ENCODE measurements at places on chromosomes 5 and 9.

GRCh38 chr9:131391020-131391419, 2.9 kb upstream of the PRRC2B start:
- DNase-seq = no peak

- DNase-seq = no peak
Measured at GRCh38 chr9:93166699-93167098, 17.2 kb upstream of the WNK2 start.

GRCh38 chr5:165881259-165881658, 2375.8 kb downstream of the MAT2B start:
- no peak for DNase-seq

DNA sequence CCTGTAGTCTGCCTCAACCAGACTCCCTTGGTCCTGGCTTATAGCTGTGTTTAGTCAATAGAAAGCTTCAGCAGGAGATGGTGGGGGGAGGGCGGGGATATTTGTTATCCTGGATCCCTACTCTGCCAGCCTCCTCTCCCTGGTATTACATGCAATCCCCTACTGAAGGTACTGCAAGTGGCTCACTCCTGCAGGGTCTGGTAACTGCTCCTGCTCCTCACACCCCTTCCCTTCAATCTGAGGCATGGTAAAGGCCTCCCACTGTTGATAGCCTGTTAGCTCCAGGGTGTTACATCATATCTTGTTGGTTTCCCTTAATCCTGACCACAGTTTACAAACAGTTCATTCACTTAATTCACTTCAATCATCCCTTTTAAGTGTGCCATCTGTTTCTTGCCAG, 137.5 kb downstream of the AP3B1 start:
- DNase-seq = no peak

DNA sequence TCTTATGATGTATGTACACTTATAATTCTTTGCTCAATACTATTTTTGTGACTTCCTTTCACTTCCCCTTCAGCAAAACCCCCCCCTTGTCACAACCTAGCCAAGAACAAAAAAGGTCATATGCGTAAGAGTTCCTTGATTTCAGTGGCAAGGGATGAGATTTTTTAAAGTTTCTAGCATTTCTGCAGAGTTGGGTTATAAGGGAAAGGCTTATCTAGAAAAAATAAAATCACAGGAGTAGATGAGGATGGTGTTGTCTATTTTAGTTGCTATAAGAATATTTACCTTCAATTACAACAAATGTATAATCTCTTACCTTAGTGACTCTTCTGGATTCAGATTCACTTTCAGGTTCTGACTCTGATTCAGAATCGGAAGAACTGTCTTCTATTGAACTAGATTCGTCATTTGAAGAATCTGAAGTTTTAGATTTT, 184.6 kb downstream of the AP3B1 start:
- DNase-seq = no peak

DNA sequence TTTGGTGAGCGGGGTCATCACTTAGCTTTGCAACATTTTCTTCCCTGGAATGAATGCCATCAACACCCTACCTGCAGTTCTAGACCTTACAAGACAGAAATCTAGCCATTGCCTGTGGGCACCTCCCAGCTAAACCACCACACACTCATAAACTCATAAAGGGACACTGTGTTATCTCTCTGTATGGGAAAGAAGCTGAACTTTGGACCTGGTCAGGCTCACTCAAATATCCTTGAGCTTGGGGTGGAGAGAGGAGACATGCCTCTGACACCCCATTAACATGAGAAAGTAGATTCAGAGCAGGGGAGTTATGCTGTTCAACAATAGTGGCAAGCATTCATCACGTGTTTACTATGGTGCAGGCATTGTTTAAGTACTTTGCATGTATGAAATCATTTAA, 205.6 kb downstream of the ZNF462 start:
- no peak for DNase-seq

All from chondrocyte (in vitro differentiated cells).